Epithelial cell of esophagus (primary cell): ENCODE measurements at places on chromosomes 1 and 21.
A peak's percentile ranks its signal among the peaks of the same experiment; 100 is the strongest.

DNA sequence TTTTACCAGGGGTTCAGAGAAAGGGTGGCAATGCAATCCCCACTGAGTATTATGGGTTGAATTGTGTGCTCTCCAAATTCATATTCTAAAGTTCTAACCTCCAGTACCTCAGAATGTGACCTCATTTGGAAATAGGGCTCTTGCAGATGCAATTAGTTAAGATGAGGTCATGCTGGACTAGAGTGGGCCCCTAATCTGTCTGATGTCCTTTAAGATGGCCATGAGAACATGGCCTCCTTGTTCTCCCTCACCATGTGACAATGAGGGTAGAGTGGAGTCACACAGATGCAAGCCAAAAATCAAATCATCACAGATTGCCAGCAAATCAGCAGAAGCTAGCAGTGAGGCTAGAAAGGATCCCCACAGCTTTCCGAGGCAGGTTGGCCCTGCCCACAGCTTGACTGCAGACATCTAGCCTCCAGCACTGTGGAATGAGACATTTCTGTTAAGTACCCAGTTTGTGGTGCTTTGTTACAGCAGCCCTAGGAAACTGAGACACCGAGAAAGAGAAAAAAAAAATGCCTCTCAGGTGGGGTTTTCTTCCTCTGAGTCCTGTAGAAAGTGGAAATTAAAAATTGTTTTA, 25.5 kb upstream of the CREG1 start:
- DNase-seq, result no peak

DNA sequence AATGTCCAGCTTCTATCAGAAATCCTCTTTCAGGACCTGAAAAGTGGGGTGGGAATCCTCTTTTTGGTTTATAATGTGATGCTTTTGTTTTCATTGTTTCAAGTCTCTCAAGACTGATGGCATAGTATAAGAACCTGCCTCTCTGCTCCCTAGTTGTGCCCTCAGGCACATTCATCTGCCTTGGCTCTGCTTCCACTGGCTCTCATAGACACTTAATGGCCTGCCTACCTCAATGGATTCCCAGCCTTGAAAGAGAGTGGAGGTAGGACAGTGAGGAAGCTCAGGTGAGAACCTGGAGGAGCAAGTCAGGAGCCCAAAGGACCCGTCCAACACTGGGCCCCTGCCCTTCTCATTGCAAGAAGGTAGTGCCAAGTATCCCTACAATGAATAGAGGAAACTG, 4.8 kb downstream of the TTLL7 start:
- peak; percentile 32 for DNase-seq

GRCh38 chr1:67882196-67882958, 49.1 kb upstream of the GNG12 start:
- peak; percentile 8 for DNase-seq

- DNase-seq, result peak; percentile 8
These were observed 1072.2 kb downstream of the BRINP3 start for GRCh38 chr1:189405419-189405818.

DNA sequence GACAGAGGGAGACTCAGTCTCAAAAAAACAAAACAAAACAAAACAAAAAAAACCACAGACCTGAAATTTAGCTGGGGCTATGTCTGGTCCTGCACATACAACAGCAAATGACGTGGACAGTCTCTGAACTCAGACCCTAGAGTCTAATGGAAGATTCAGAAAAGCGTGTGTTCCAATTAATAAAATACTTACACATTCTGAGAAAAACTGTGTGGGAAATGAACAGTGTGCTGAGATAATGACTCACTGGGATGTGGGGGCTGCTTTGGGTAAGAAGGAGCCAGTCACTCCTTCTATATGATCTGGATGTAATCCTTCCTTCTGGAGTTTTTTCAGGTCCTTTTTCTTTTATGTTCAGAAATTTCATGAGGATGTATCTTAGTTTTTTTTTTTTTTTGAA, 29.4 kb downstream of the CLDN14 start:
- DNase-seq, result peak; percentile 30

- DNase-seq, result no peak
These were observed 38.7 kb downstream of the GPR161 start for GRCh38 chr1:168097921-168098528.

DNA sequence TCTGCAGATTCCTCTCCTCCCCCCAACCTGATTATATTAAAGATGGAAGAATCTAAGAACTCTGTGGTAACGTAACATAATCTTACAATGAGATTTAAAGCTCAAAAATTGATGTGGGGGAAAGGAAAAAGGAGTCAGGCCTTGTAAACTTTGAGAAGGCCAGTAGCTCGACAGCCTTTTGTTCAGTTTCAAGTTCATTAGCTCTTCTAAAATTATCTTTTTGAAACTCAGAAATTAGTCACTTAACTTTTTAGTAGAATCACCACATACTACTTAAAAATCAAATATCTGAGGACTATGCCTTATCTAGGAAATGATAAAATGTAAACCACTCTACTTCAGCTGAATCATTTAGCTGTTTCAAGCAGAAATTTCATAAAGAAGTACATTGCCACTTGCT, 996.2 kb downstream of the AMY1C start:
- no peak for DNase-seq

DNA sequence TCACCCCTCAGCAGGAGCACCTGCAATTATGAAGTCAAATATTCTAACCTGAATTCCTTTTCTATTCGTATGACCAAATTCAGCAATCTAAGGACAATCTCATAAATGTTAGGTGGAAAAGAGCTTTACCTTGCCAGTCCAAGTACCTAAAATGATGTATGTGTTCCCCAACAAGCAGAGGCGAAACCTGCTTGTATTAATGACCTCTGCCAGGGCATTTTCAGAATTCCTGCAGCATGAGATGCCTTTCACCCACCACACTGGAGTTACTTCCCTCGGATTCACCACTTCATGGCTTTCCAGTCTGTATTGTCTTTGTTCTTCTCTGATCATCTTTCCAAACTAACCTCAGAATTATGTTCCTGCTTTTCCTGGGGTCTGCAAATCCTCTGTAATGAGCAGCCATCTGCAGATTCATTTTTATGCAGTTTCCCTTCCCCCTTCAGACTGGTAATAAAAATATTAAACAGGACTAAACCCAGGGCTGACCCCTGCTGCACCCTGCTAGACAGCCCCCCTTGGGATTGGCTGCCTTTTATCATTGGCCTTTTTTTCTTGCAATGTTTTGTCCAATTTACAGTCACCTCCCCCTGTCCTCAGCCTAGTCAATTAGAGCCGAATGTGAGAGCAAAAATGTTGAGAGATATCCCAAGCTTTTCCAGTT, 26.6 kb upstream of the CASQ2 start:
- DNase-seq, result peak; percentile 77

- peak; percentile 32 for DNase-seq
These were observed 28.9 kb upstream of the VAV3 start for GRCh38 chr1:107993920-107994319.
